A549 treated with dexamethasone at 1 μM for 4 hours (cell line): ENCODE measurements at places on chromosomes 5 and 9. TPM values are rescaled to one million over a fixed set of nuclear protein-coding genes. Genes with fewer than 3 reads are reported as not detected.

The DNAH5 gene
- total RNA-seq: 1.3 to 2.1 TPM (median 1.9 TPM) in 5 replicates

The ACOT12 gene
- 0.08 to 0.09 TPM in 2 of 5 replicates, not detected in the others for total RNA-seq

The LCN1 gene
- 0.14 to 0.30 TPM (median 0.21 TPM) in 4 of 5 replicates, not detected in the other for total RNA-seq

The FAM163B gene
- not detected in 5 replicates for total RNA-seq

The OR1J2 gene
- not detected in 5 replicates for total RNA-seq

The ANKRD33B gene
- total RNA-seq: 8.0 to 13.2 TPM (median 11.5 TPM) in 5 replicates

The CEL gene
- 0.30 to 0.85 TPM (median 0.69 TPM) in 5 replicates for total RNA-seq

The SOHLH1 gene
- total RNA-seq: 0.06 to 0.11 TPM in 2 of 5 replicates, not detected in the others

The TMEM215 gene
- total RNA-seq: 0.02 TPM in 3 of 5 replicates, not detected in the others

The GHR gene
- total RNA-seq: 0.04 to 0.07 TPM (median 0.06 TPM) in 5 replicates

The FAXDC2 gene
- total RNA-seq: 0.17 to 0.73 TPM (median 0.30 TPM) in 5 replicates

The SLC25A2 gene
- total RNA-seq: not detected in 5 replicates
